Caudate nucleus (tissue), 63 donors: ENCODE measurements at places on chromosomes 13 and 19.

DNA sequence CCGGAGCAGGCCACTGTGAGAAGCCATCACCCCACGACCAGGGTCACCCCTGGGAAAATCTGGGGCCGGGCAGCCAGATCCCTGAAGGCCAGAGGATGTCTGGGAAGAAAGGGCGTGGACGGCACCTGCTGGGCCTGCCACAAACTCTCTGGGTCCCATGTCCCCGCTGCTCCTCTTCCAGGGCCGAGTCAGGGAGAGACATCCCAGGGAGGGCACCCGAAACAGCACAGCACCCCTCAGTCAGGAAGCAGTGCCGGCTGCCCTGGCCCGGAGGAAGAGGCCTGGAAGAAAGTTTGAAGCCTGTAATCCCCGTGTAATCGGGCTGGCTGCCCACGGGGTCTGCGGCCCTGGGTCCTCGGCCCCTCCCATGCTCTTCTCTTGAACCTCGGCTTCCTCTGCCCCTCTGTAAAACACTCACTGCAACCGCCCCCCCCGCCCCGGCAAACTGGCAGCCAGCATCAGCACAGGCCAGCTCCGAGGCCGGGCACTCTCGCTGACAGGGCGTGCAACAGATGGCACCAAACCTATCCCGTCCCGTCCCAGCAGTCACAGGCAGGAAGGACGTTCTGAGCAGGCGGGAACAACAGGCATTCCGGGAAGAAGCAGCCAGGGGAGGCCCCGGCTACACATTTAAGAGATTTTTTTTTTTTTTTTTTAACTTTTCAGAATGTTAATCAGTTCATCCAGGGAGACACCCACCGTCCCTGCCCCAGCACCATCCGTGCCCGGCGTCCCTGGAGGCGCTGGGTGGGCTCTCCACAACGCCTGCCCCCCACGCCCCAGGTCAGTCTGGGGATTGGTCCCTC, 1.5 kb downstream of the SBNO2 start:
- no peak for DNase-seq

GRCh38 chr19:37966662-37967231, 59.7 kb downstream of the SIPA1L3 start:
- no peak for DNase-seq

- DNase-seq = no peak
Observed at GRCh38 chr19:45767410-45767880, 1.6 kb downstream of the SIX5 start.

- no peak for DNase-seq
Observed at GRCh38 chr19:51694318-51695085, 1.4 kb downstream of the SPACA6 start.

GRCh38 chr13:63124863-63125262, 1709.2 kb upstream of the PCDH20 start:
- DNase-seq = no peak

DNA sequence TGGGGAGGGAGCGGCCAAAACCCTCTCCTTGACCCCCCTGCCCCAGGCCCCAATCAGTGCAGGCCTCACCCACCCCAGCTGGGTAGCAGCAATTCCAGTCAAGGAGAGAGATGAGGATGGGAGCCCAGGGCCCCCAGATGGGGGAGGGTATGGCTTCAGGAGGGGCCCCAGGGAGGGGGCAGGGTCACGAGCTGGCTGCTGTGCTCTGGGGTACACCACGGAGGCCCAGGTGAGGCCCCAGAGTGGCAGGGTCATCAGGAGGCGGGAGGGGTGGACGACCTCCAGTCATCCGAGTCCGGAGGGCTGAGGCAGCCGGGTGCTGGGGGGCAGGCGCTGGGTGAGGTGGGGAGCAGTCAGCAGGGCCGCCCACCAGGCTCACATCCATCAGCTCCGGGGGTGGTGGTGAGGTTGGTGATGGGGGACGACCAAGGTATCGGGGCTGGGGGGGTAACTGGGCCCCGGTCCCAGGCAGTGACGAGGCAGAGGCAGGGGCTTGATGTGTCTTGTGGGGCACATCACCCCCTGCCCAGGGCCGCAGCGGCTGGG, 8.4 kb downstream of the DYRK1B start:
- DNase-seq = no peak

- no peak for DNase-seq
Observed at GRCh38 chr19:29510701-29511265, 15.0 kb upstream of the VSTM2B start.
